ENCODE measurements at places on chromosomes 4 and X.

DNA sequence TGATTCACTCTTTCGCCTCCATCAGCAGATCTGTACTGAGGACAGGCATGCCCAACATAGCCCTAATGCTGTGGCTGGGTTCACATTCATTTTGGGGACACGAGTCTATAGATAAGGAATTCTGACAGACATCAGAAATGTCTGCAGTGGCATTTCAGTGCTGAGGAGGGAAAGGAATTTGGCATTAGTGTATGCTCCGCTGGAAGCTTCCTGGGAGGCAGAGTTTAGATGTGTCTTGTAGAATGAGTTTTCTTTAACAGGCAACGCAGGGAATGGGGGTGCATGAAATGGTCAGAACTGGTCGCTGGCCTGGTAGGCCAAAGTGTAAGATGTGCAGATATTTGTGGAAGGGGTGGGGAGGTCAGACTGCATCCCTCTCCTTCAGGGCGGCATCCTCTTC, 43.5 kb upstream of the ZNF518B start:
- DNase-seq: no peak

GRCh38 chr4:164485136-164485535, 268.8 kb upstream of the SMIM31 start:
- no peak for DNase-seq

- no peak for DNase-seq
Measured at GRCh38 chrX:38750551-38750950, 50.7 kb upstream of the MID1IP1 start.

DNA sequence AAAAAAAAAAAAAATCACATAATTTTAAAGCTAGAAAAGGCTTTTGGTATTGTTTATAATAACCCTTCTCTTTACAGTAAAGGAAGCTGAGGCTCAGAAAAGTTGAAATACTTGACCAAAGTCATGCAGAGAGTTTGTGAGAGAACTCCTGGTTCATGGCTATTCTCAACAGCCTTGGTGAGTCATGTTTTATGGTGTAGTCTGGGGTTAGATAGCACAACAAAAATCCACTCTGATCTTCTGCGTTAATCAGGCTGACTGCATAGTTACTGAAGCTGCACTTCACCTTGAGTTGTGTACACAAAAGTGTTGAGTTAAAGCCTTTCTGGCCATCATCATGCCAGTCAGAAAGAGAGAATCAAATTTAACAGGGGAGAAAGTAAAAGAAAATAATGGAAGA, 19.3 kb upstream of the SFRP2 start:
- no peak for DNase-seq

GRCh38 chr4:84954982-84955567, 11.4 kb downstream of the WDFY3 start:
- no peak for DNase-seq

DNA sequence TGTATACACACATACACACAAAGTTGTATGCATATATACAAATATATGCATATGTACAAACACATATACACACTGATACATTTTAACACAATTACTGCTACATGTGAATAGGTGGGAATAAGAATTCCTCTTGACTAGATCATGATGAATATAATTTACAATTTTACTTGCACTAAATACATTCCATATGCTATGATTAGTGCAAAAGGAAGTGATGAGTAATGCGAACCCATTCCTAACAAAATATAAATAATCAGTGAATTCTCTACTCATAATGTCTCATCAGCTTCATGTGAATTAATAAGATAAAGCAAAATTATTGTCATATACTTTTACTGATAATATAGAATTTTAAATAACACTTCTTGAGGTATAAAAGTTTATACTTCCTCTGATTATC, 1077.3 kb upstream of the PCDH10 start:
- DNase-seq: no peak

GRCh38 chrX:124395145-124395880, 49.0 kb downstream of the SH2D1A start:
- no peak for DNase-seq

DNA sequence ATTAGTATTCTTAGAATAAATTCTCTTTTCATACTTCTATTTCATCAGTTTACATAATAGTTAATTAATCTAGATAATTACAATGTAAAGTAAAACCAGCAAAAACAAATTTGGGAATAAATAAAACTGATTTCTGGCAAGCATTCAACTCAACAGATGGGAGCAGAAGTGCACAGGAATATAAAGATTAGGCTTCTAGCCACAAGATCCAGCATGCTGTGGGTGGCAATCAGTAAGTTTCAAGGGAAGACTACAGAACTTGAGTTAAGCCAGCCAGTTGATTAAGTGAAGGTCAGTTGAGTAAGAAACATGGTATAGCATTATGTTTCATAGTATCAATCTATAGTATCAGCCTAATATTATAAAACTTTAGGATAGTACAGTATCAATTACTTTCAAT, 324.2 kb upstream of the AADAT start:
- DNase-seq: no peak

DNA sequence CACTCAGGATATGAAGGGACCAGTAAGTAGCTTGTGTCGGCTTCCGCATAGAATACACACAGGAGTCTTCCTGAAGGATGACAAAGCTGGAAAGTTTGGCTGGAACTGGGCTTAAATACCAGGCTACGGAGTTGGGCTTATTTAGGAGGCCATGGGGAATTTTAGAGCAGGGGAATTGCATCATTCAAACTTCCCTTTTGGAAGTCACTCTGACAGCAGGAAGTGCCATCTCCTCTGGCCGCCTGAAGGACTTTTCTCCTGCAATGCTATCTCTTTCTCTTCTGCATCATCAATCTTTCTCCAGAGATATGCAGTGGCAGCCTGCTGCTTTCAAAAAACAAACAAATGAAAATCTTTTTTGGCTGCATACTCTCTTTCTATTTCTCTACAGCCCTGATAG, 48.4 kb upstream of the PAK3 start:
- no peak for DNase-seq

DNA sequence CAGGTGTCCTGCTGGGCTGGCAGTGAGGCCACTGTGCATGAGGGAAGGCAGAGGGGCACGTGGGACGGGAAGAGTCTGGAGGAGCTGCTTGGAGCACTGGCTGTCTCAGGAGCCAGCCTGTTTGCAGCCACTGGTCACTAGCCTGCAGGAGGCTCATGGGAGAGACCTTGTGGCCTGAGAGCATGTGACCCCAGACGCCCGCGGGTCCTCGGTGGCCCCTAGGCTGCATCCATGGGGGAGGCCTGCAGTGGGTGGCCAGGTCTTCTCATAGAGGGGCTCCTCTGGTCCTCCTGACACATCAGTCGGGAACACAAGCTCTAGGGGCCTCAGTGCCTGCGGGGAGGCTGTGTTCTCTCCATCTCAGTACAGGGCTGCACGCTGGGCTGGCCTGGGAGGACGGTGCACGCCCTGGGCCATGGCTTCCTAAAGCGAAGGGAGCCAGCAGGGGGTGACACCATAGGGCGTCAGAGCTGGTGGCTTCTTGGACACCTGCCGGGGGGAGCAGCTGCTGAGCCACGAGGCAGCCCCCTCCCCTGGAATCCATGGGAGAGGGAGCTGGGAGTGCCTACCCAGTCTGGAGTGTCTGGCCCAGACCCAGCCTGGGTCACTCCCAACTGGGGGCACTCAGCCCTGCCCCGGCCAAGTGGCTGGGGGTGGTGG, 12.3 kb downstream of the NAT8L start:
- no peak for DNase-seq

DNA sequence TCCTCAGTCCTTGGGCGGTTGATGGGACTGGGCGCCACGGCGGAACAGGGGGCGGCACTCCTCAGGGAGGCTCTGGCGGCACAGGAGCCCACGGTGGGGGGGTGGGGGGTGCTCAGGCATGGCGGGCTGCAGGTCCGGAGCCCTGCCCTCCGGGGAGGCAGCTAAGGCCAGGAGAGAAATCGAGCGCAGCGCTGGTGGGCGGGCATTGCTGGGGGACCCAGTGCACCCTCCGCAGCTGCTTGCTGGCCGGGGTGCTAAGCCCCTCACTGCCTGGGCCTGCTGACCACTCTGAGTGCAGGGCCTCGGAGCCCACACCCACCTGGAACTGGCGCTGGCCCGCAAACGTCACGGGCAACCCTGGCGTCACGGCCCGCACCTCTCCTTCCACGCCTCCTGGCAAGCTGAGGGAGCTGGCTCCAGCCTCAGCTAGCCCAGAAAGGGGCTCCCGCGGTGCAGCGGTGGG, 164.9 kb upstream of the AGA start:
- no peak for DNase-seq

DNA sequence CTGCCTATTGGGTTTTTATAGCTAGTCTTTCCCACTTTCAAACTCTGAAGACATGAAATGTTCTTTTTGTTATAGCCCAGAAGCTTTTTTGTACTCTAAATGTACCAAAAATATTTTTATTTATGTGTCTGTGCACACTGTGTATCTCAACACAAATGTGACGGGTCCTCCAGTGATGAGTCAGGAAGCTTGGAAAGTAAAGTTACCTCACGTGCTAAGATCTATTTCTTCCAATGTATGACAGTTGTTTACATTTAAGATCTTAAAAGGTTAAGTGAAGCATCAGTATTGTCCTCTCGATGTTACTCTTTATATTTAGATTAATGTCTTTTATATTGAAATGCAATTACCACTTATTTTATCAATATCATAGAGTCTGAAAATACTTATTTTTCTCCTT, 29.1 kb upstream of the PRSS12 start:
- no peak for DNase-seq

DNA sequence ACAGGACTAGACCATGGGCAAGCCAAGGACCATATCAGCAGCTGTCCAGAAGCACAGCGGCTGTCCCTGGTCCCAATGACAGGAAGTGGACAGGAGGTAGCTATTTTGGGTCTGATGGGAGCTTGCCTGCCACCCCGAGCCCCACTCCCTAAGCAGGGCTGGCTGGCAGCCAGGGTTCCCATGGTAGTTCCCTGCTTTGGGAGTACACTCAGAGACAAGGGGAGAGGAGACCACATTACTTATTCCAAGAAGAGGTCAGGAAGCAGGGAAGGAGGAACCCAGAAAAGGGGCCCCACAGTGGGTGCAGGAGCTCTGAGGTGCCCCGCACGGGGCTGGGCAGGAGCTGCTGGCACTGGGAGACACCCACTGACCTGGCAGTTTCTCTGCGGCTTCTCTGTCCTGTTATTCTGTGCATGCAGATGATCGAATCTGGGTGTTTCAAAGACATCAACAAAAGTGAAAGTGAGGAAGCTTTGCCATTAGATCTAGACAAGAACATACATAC, 36.3 kb downstream of the HTT-AS start:
- no peak for DNase-seq

All from GM04503 (cell line).